PC-9 (cell line): ENCODE measurements at places on chromosomes 3 and 15. TPM values are rescaled to one million over a fixed set of nuclear protein-coding genes. Genes with fewer than 3 reads are reported as not detected.
A peak's percentile ranks its signal among the peaks of the same experiment; 100 is the strongest.

GRCh38 chr15:36954486-36954885, 145.9 kb downstream of the MEIS2 start:
- no peak for DNase-seq
- no peaks in the 10 kb centered on the region for H3K4me1 ChIP-seq
- H3K36me3 ChIP-seq: no peaks in the 10 kb centered on the region
- no peak overlapping the region for H3K27ac ChIP-seq
- no peaks in the 10 kb centered on the region for H3K27me3 ChIP-seq

The FBXO40 gene
- not detected in 2 replicates for total RNA-seq

- H3K4me3 ChIP-seq: no peak overlapping the region
- peak; percentile 50 for DNase-seq
- H3K27me3 ChIP-seq: no peaks in the 10 kb centered on the region
- H3K4me1 ChIP-seq: no peaks in the 10 kb centered on the region
Measured at GRCh38 chr3:189001559-189001958, 170.2 kb upstream of the TPRG1 start.

- H3K36me3 ChIP-seq: no peaks in the 10 kb centered on the region
- no peaks in the 10 kb centered on the region for H3K4me1 ChIP-seq
- no peak overlapping the region; the same call in 1 of the 2 replicates for H3K4me3 ChIP-seq
- DNase-seq: no peak
Measured at GRCh38 chr3:47577583-47578118, 1.0 kb downstream of the CSPG5 start.
